ENCODE measurements at places on chromosomes 1 and 21.

DNA sequence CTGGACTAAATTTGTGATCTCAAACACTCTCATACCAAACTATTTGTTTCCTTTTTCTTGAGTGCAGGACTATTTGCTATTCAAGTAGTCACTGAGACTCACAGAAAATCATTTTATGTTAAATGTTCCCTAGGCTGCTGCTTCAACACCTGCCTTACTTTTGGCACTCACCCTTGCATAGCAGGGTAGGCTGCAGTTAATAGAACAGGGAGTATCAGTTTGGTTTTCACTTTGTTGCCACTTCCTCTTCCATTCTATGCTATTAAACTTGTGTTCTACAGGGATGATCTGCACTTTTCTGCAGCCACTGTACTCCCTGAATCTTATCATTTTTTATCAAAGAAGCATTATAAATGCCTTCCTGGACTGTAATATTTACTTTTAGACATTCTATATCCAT, 148.7 kb upstream of the PRMT6 start:
- no peak for DNase-seq

DNA sequence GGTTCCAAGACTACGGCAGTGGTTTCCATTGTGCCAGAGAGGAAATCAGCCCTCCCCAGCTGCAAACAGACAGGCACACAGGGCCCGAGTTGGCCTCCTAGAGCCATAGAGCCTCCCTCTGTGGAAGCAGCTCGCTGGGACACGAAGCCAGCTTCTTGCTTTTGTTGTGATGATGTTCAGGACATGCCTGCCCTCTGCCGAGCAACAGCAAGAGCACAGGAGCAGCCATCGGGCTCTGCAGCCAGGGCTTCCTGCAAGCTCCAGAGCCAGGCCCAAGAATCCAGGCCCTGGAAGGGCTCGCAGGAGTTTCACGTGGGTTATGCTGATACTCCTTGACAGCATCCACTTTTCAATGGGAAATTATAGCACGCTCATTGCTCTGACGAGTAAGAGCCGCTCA, 18.5 kb downstream of the NPHP4 start:
- DNase-seq = no peak

DNA sequence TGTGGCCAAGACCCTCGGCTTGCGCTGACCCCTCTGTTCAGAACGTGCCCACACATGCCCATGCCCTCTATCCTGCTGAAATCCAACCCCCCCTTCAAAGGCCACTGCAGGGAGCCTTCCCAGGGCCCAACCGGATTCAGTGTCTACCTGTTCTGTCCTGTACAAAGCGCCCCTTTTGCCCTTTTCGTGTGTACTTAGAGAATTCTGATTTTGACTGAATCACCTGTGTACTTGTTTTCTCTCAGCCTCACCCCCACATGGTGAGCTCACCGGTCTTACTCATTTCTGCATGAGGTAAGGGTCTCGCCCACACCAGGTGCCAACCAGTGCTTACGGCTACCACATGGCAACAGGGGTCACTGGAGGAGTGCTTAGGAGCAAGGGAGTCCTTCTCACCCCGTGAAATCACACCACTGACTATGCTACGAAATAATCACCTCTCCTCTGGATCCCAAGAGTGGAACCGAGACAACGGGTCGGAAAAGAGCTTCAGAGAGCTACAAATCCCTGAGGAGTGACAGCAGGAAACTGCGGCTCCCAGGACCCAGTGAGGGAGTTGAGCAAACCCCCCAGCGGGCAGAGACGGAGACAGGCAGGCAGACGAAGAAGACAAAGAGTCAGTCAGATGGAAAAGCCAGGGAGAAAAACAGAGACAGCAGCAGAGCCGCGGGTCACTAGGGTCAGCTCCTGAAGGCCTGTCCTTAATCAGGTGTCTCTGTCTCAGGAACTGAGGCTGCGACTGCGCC, 2.1 kb upstream of the S100A2 start:
- DNase-seq = no peak

DNA sequence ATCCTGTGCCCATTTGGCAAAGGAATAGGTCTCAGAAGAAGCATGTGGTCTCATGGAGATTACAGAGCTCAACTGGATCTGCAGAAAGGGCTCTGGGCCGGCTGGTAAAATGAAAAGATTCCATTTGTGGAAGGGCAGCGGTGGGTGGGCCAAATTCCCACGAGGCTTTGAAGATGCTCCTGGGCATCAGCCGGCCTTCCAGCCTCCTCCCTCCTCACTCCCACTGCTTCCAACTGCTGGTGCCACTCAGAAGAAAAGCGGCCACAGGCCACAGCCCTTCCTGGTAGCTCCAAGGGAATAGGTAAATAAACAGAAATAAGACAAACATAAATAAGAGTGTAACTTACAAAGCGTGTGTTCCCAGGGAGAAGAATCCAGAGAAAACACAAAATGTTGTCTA, 136.3 kb upstream of the SLC44A3 start:
- DNase-seq = no peak

GRCh38 chr1:89734442-89734841, 86.4 kb upstream of the LRRC8D start:
- DNase-seq = no peak

DNA sequence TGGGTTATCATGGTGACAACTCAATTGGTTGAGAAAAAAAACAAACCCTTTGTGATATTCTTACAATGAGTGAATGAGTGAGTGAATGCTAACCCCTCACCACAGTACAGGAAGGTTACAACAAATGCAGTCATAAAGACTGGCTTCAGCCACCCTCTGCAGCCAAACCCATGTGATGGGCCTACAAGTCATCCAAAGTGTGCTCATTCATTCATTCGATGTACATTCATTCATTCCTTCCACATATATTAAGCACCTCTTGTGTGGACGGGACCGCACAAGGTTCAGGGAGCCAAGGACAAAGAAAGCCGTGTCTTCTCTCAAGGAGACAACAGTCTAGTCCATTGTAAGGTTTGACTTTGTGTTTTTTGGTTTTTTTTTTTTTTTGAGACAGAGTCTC, 49.4 kb downstream of the WDR4 start:
- no peak for DNase-seq

GRCh38 chr1:1431845-1432273, 3.6 kb upstream of the VWA1 start:
- no peak for DNase-seq

GRCh38 chr1:245751116-245751515, 596.3 kb downstream of the KIF26B start:
- DNase-seq = peak; percentile 43

- no peak for DNase-seq
Observed at GRCh38 chr1:160340866-160341265, 2.2 kb downstream of the COPA start.

DNA sequence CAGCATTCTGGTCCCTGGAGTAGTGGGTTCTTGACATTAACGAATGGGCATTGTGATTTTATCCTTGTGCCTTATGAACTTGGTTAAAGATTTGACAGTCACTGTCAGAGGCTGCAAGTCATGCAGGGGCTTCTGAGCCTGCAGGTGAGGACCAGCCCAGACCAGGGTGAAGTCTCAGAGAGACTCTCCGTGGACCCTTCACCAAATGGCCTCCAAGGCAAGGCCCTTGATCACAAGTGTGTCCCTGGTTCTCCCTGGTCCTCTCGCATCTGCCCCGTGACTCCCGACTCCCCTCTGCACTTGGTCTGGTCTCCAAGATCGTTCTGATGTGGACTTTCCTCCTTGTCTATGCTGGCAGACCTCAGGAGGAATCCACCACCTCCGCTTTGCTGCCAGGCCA, 476.5 kb upstream of the VAMP3 start:
- DNase-seq = no peak

- DNase-seq = no peak
Observed at GRCh38 chr1:109372281-109372680, 25.4 kb downstream of the SORT1 start.

DNA sequence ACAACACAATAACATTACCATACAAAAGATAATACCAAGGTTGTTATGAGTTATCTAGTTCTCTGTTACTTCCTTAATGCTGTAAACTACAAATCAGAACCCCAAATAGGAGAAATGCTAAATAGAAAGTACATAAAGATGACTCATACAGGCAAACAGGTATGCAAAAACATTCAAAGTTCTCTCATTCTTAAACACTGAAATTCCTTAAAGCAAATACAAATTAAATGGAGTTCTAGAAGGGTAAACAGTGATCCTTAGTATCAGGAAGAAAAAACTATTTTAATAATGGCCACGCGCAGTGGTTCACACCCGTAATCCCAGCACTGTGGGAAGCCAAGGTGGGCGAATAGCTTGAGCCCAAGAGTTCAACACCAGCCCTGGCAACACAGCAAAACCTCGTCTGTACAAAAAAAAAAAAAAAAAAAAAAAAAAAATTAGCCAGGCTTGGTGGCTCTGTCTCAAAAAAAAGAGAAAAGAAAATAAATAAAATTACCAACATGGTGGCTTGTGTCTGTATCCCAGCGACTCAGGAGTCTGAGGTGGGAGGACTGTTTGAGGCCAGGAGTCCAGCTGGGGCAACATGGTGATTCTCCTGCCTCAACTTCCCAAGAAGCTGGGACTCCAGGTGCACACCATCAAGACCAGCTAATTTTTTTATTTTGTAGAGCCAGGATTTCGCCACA, 17.5 kb downstream of the FBXO42 start:
- DNase-seq = no peak

GRCh38 chr1:81050390-81050789, 750.3 kb upstream of the ADGRL2 start:
- no peak for DNase-seq

DNA sequence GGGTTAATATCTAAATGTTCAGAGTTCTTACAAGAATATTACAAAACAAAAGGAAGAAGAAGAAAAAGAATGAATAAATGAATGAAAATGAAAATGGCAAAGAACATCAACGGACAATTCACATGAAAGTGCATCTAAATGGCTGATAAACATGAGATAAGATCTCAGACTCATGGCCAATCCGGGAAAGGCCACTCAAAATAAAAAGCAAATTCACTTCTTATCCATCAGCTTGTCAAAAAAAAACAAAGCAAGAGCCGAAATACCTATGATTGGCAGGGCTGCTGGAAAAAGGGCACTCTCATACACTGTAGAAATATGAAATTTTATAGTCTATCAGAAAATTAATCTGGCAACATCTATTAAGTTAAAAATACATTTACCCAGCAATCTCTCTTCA, 103.6 kb upstream of the EDEM3 start:
- DNase-seq = no peak

GRCh38 chr1:205204552-205204951, 7.0 kb downstream of the DSTYK start:
- DNase-seq = no peak

- DNase-seq = no peak
Observed at GRCh38 chr1:91803847-91804545, 82.0 kb downstream of the TGFBR3 start.

GRCh38 chr1:102852613-102853012, 255.7 kb downstream of the COL11A1 start:
- DNase-seq = peak; percentile 36

DNA sequence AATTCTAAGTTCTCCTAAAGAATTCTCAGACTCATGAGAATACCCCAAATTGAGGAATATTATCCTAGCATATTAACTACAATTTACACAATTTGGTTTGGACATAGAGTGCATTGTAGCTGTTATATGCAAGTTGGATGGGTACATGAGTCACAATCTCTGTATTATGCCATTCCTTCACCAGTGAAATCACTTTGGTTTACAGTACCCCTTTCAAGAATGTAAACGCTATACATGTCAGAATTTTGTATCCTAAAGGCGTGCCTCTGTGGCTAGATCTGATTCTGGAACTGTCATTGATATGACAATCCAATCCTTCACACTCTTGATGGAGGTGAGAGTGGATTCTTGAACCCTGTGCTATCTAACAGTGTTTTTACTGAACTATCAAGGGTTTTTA, 6.7 kb upstream of the IL10RB start:
- DNase-seq = no peak

DNA sequence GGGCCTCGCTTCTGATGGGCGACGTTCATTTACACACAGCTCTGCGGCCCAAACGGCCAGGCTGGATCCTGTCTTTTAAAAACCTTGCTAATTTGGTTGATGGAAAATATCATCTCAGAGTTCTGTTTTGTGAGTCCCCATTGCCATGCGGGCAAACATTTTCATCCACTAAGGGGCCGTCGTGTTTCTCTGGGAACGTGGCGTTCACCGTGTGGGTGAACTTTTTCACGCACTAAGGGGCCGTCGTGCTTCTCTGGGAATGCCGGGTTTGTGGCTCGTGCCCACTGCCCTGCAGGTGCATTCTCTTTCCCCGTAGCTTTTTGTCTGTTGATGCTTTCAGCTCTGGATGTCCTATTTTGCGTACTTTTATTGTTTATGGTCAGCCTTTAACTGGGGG, 6.8 kb downstream of the COL18A1 start:
- no peak for DNase-seq

DNA sequence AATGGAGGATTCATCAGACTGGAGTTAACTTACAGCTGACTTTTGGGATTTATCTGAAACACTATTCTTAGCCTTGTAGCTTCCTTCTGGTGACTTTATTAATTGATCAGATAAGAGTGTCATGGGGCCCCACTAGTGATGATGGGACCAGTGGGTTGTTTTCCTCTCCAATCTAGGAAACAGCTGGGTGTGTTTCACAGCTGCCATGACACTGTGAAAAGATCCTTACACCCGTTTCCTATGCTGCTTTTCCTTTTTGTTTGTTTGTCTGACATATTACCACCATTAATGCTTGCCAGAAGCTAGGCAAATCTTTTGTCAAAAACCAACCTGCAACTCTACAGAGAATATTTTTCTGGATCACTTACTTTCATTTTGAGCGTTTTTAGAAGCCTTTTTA, 86.2 kb downstream of the ZBTB18 start:
- DNase-seq = no peak

- DNase-seq = no peak
Observed at GRCh38 chr1:168227620-168228019, 1.8 kb downstream of the SFT2D2 start.

DNA sequence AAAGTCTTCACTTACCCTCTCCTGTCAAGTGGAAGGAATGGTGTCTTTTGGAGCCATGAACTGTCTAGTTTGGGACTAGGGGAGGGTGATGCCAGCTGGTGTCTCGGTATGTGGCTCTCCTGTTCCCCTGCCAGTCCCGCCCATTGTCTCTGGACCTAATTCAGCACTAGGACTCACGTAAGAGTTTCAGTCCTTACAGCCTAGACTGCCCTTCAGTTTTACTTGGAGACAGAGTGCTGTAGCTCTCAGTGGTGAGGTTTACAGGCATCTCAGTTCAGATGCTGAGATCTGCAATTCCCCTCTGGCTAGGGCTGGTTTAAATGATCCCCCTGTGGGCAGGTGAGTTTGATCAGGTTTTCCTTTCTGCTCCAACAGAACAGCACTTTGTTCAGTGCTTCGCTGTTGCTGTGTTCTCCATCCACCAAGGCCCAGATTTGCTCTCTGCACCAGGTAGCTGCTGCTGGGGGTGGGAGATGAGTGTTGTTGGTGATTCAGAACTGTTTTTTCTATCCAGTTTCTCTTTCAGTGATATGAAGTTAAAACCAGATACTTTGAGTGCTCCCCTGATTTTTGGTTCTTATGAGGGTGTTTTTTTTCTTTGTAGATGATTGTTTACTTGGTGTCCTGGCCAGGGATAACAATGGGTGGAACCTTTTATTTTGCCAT, 198.3 kb upstream of the RNPC3 start:
- no peak for DNase-seq

- no peak for DNase-seq
Observed at GRCh38 chr1:54952950-54953718, 27.3 kb upstream of the TMEM61 start.

Measured in skeletal muscle cell (primary cell).